ENCODE measurements at places on chromosomes 1 and 21. TPM values are rescaled to one million over a fixed set of nuclear protein-coding genes. Genes with fewer than 3 reads are reported as not detected.

- DNase-seq = no peak
These were observed 63.5 kb downstream of the AGPAT3 start for GRCh38 chr21:43928222-43929125.

- DNase-seq = no peak
These were observed 5.0 kb downstream of the RUNX1 start for GRCh38 chr21:35044128-35044527.

The FASLG gene
- 0.33 TPM for total RNA-seq

The FNDC5 gene
- 17.6 TPM for total RNA-seq

GRCh38 chr1:47184090-47184821, 5.6 kb downstream of the PDZK1IP1 start:
- no peak for DNase-seq

DNA sequence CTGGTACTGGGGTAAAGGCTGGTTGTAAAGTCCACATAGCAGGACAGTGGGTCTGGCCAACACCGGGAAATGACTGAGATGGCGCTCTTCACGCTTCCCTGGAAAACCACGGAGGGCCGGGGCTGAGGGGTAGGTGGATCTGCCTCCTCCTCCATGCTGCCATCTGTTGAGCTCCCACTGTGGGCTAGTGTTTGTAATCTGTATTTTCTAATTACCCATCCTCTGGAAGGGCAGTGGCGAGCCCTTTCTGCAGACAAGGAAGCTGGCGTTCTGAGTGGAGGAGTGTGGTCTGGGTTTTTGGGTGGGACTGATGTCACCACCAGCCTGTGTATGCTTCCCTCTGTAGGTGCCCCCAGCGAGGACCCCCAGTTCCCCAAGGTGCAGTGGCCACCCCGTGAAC, 34.1 kb upstream of the LHX4 start:
- DNase-seq = no peak

DNA sequence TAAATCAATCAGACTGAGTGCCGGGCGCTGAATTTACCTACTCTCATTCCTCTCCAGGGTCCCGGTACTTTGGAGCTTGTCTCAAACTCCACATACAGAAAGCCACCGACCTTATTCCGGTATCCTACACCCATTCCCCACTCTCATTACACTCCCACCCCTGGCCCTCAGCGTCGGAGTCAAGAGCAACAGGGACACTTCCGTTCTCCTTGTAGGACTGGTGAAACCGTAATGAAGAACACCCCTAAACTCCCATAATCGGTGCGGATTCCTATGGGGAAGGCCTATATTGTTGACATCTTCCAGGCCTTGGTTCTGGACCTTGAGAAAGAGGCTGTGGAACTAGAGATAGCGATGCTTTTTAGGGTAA, 798 bp downstream of the ZBED6 start:
- no peak for DNase-seq

DNA sequence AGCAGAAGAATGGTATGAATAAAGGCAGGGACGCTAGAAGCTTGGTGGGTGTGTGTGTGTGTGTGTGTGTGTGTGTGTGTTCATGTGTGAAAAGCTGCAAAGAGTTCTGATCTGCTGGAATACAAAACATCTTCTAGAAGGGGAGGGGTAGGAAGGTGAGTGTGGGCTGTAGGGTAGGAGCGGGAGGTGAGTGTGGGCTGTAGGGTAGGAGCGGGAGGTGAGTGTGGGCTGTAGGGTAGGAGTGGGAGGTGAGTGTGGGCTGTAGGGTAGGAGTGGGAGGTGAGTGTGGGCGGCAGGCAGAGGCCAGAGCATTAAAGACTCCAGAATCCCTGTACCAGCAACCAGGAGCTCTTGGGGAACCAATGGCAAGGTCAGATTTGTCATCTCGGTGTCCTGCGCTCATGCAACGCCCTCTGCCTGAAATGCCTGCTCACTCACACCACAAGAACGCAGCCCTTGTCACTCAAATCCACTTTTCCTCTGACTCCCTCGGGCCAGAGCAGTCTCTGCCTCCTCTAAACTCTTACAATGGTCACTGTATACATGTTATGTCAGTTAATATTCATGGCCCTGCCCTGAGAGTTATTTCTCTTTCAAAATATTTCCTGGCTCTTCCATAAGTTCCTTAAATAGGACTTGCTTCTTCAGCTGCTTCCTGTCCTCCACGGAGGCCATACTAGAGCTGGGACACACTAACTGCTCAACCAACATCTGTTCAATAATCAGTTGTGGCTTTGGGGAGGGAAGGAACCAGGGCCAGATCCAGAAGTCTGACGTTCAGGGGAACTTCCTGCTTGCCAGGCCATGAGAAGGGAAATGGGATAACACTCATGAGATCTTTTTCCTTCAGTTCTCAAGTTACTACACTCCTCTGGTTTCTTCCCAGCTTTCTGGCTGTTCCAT, 53.6 kb upstream of the ZNF644 start:
- DNase-seq = no peak
